ENCODE measurements at places on chromosomes 11 and 22.
A peak's percentile ranks its signal among the peaks of the same experiment; 100 is the strongest.

GRCh38 chr11:33936725-33937604 is 45.1 kb upstream of the LMO2 start:
- no peak overlapping the region for H3K27ac ChIP-seq
- no peaks in the 10 kb centered on the region for H3K4me1 ChIP-seq
- no peaks in the 10 kb centered on the region for H3K36me3 ChIP-seq

DNA sequence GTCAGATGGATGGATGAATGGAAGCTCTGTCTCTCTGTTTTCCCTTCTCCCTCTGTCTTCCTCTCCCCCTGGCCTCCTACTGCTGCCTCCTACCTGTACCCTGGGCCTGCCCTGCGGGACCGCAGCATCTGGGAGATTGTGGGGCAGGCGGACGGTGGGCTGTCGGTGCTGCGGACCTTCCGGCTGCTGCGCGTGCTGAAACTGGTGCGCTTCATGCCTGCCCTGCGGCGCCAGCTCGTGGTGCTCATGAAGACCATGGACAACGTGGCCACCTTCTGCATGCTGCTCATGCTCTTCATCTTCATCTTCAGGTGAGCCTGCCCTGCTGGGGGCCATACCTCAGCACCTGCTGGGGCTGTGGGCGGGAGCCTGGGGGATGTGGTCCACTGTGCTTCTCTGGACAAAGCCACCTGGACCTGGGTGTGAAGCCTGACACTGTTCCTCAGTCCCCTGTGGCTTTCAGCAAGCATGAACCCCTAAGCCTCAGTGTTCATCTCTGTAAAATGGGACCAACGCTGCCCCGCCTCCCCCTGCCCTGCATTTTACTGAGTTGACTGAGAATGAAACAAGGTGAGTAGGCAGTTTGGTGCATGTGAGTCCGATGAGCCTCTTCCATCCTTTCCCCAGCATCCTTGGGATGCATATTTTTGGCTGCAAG is 88.4 kb downstream of the CACNA1I start:
- H3K27me3 ChIP-seq, result peaks cover 6% of the 10 kb centered on the region
- no peaks in the 10 kb centered on the region for H3K36me3 ChIP-seq
- no peak for DNase-seq
- H3K4me1 ChIP-seq, result no peaks in the 10 kb centered on the region
- H3K27ac ChIP-seq, result no peak overlapping the region

- H3K4me3 ChIP-seq, result peak overlapping the region; percentile 86
- H3K4me1 ChIP-seq, result peaks cover 44% of the 10 kb centered on the region
- H3K27me3 ChIP-seq, result no peaks in the 10 kb centered on the region
- DNase-seq, result peak; percentile 66
- H3K27ac ChIP-seq, result peak overlapping the region; percentile 99
- H3K36me3 ChIP-seq, result no peaks in the 10 kb centered on the region
Observed at GRCh38 chr22:40855979-40856512, 393 bp downstream of the ST13 start.

- H3K27ac ChIP-seq, result peak overlapping the region; percentile 74
- no peak overlapping the region for H3K4me3 ChIP-seq
- no peaks in the 10 kb centered on the region for H3K36me3 ChIP-seq
Observed at GRCh38 chr11:111935317-111936039, 1.7 kb upstream of the DIXDC1 start.

- no peak overlapping the region for H3K4me3 ChIP-seq
- H3K4me1 ChIP-seq, result no peaks in the 10 kb centered on the region
- no peak for DNase-seq
- H3K27me3 ChIP-seq, result no peaks in the 10 kb centered on the region
- H3K27ac ChIP-seq, result no peak overlapping the region
Observed at GRCh38 chr11:107707807-107708206, 4.0 kb downstream of the SLN start.

DNA sequence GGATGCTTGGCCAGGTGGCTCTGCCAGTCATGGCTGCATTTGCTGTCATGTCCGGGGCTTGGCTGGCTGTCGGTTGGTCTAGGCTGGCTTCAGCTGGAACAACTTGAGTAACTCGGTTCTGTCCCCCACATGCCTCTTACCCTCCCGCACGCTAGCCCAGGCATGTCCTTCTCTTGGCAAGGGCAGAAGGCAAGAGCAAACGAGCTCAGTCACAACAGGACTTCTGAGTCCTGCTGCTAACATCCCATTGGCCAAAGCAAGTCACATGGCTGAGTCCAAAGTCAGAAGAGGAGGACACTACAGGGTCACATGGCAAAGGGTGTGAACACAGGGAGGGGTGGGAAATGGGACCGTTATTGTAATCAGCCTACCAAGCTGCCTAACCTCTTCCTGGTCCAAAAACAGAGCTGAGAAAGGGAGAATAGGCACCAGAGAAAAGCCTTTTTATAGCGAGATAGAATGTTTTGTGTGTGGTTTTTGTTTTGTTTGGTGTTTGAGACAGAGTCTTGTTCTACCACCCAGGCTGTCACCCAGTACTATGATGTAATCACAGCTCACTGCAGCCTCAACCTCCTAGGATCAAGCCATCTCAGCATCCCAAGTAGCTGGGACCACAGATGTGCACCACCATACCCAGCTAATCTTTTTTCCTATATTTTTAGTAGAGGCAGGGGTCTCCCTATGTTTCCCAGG is 81.9 kb downstream of the MN1 start:
- no peaks in the 10 kb centered on the region for H3K36me3 ChIP-seq
- no peaks in the 10 kb centered on the region for H3K4me1 ChIP-seq
- DNase-seq, result no peak
- H3K27me3 ChIP-seq, result no peaks in the 10 kb centered on the region
- H3K4me3 ChIP-seq, result no peak overlapping the region

DNA sequence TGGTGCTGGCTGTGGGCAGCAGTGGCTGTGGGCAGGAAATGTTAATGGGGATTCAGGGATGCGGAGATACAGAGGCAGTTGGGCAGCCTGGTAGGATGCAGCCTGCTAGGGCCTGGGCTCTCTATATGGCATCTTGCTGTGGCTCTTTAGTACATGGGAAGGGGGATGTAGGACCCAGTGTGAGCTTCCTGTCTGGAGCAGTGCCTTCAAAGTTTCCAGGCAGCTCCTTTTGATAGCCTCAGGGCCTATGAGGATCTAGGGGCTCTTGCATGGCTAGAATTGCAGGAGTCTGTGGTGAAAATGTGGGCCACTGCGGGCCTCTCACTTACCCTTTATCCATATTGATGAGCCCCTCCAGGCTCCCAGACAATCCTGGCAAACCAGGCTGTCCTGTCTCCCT is 213.2 kb upstream of the SNX19 start:
- H3K4me1 ChIP-seq, result no peaks in the 10 kb centered on the region
- DNase-seq, result no peak
- H3K36me3 ChIP-seq, result no peaks in the 10 kb centered on the region
- no peaks in the 10 kb centered on the region for H3K27me3 ChIP-seq

GRCh38 chr22:26906464-26906863 is 249.1 kb downstream of the MIAT start:
- DNase-seq, result no peak
- H3K27ac ChIP-seq, result no peak overlapping the region
- H3K4me3 ChIP-seq, result no peak overlapping the region
- no peaks in the 10 kb centered on the region for H3K27me3 ChIP-seq
- H3K4me1 ChIP-seq, result no peaks in the 10 kb centered on the region

DNA sequence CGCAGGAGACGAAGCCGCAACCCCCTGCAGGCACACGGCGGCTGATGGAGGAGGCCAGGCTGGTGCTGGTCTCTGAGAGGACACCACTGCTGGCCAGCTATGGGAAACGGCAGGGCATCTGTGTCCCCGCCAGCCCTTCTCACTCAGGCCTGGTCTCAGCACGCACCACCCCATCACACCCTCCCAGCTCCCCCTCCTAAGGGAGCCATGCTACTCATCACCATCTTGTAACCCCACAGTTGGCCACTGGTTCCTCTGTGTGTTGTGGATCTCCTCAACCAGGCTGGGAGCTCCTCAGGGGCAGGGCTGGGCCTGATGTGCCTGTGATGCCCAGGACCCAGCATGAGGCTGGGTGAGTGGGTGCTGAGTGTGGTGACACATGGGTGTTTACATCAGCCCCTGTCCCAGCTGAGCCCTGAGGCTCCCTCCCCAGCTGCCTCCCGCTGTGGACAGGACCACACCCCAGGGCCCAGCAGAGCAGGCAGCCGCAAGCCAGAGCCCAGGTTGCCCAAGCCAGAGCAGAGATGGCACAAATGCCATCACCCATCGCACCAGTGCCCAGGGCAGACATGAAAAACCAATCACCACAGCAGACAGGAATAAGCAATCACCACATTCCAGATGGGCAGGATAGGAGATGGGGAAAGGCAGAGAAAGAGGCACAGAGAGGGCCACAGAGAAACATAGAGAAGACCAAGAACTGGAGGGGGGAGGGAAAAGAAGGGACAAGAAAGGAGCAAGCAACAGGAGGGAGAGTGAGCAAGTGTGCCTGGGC is 8.2 kb downstream of the ARVCF start:
- no peak for DNase-seq
- H3K4me1 ChIP-seq, result no peaks in the 10 kb centered on the region
- H3K27ac ChIP-seq, result peak overlapping the region; percentile 23
- no peaks in the 10 kb centered on the region for H3K27me3 ChIP-seq

DNA sequence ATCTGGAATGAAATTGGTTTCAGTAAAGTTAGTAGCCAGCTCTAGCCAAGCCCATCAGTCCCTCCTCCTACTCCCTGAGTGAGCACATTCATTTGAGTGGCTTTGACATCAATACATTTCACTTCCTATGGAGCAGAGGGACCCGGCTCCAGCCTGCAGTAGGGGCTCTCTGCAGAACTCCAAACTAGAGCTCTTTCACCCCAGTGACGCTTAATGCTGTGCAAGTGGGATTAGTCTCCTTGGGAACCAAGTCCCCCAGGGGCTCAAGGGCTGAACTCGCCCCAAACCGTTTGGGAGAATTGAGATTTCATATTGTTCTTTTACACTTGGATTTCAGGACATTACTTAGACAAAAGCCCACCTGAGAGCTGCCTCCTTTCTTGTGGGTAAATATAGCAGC is 4.4 kb upstream of the FAM181B start:
- peaks cover 2% of the 10 kb centered on the region for H3K4me1 ChIP-seq
- H3K4me3 ChIP-seq, result no peak overlapping the region
- H3K36me3 ChIP-seq, result no peaks in the 10 kb centered on the region
- H3K27ac ChIP-seq, result no peak overlapping the region
- DNase-seq, result no peak

DNA sequence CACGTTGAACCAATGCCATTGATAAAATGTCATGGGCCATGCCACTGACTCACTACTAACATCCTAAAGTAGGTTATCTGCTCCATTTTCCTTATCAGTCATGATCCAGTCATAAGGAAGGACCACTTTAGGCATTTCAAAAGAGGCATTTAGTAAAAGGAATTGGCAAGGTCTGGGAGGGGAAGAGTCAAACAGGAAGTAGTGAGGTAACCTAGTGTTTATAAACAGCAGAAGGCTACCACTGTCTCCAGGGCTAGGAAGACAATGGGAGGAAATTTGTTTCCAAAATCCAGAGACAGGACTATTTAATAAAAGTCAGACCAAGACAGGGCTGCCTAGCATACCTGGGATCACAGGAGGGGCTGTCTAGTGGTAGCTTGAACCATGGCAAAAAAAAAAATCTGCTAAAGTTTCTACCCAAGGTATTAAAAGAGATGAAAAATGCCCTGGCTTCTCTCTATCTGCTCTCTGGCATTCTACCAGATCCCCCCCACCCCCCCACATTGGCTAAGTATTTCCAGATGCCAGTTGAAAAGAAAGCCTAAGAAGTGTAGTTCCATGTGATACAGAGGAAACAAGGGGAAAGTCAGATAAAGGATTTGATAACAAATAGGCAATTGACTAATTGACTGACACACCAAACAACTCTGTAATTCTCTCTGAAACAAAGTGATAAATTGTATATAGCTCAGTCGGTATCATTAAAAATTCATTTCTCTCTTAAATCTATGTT is 50.4 kb upstream of the C11orf87 start:
- no peak for DNase-seq
- H3K27ac ChIP-seq, result no peak overlapping the region
- no peak overlapping the region for H3K4me3 ChIP-seq
- no peaks in the 10 kb centered on the region for H3K27me3 ChIP-seq

DNA sequence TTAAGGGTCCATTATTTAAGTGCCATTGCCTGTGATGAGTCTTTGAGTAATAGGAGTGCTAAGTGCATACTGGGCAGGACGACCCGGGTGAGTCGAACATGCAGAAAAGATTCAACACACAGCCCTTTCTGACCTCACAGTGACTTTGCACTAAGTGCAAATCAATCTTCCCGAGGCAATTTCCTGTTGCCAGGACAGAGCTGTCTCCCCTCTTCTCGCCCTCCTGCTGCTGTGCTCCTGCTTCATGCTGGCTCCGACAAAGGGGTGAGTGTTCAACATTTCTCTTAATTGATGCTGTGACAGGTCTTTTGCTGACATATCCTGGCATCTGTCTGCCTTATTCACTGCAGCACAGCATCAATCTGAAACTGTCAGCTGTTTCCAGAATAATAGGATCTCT is 42.0 kb downstream of the MCHR1 start:
- DNase-seq, result no peak
- H3K27me3 ChIP-seq, result no peaks in the 10 kb centered on the region
- H3K4me1 ChIP-seq, result no peaks in the 10 kb centered on the region
- no peak overlapping the region for H3K27ac ChIP-seq
- H3K4me3 ChIP-seq, result no peak overlapping the region

DNA sequence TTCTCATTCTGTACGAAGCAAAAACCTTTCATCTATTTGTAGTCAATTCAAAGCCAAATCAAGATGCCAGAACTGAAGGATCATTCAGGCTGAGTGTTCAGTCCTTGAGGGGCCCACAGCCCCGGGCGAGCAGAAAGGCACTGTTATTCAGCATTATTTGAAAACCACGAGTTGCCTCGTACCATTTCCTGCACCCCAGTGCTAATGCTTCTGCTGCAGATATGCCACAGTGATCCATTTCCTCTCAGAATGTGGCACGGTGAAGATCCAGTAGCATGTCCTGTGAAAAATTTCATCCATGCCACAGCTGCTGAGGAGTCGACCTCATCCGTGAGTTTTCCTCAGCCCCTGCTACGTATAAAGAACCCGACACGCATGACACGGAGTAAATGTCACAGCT is 85.4 kb downstream of the OSBP2 start:
- DNase-seq, result no peak
- H3K27me3 ChIP-seq, result no peaks in the 10 kb centered on the region
- no peaks in the 10 kb centered on the region for H3K4me1 ChIP-seq
- H3K36me3 ChIP-seq, result no peaks in the 10 kb centered on the region

DNA sequence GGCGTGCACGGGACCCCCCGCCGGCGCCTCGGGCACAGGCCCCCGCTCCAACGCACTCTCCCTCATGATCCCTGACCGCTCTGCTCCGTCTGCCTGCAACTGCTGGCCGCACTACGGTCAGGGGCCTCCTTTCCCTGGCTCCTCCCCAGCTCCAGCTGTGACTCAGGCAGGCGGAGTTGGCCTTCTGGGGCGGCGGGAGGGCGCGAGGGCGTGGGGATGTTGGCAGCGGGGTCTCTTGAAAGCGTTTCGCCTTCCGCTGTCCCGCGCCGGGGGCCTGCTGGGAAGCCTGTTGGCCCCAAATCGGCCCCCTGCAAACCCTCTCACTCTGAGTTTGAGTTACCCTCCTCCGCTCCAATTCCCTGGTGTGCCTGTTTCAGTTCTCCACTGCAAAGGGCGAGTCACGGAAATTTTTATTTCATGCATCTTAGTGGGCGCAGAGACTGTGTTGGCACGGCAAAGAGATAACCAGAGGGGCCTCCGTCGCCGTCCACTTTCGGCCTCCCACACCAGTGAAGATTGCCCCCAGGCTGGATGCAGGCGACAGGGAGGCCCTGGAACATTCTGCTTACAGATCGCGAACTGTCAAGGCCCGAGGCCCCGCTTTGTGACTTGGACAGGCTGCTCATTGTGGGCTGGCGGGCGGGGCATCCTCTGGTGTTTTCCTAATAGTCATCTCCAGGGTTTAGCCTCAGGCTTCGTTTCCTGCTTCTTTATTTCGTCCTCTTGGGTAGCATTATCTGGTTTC is at the start of gene CAVIN3:
Gene CAVIN3, minus strand, starts transcription at position 91 of the 745 bp plus-strand sequence. Its CDS starts 25 bp downstream, at position 66.
- peaks cover 12% of the 10 kb centered on the region for H3K4me1 ChIP-seq
- H3K36me3 ChIP-seq, result no peaks in the 10 kb centered on the region
- no peaks in the 10 kb centered on the region for H3K27me3 ChIP-seq
- peak within 1 kb of the TSS; percentile 50 for H3K4me3 ChIP-seq
